B cell (primary cell): ENCODE measurements at places on chromosomes 11 and 22.

GRCh38 chr11:4211991-4212390 is 117.4 kb downstream of the RRM1 start:
- DNase-seq, result no peak

DNA sequence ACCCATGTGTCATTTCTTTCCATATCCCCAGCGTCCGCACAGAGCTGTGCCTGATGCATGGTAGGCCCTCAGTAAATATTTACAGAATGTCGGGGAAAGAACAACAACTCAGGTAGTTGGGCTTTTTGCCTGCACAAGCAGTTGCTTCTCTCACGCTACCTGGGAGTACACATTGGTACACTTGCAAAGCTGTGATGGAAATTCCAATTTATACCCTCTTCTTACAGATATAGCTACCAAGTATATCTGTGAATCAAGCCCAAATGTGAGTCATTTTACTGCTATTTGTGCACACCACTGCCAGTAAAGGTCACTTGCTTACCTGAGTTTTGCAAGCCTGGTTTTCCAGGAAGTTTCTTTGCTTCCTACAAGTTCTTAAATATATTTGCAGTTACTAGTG is 333.0 kb upstream of the NARS2 start:
- no peak for DNase-seq

DNA sequence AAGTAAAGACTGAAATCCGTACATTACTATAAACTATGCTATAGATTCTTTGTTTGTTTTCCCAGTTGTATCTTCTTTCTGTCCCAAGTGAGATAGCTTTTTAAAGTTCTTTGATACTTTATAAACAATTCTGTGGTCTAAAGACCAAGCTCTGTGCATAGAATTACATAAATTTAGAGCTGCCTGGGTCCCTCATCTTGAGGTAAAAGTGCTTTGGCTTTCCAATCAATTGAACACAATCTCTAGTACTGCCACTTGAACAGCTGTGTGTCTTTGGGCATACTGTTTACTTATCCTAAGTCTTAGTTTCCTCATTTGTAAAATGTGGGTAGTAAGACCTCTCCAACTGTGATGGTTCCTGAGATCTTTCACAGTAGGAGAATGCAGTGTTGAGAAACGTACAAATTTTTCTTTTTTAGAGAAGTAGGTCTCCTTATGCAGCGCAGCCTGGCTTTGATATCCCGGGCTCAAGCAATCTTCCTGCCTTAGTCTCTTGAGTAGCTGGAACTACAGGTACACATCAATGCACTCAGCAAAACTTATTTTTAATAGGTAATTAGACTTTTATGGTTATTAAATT is 2.5 kb upstream of the EED start:
- no peak for DNase-seq

DNA sequence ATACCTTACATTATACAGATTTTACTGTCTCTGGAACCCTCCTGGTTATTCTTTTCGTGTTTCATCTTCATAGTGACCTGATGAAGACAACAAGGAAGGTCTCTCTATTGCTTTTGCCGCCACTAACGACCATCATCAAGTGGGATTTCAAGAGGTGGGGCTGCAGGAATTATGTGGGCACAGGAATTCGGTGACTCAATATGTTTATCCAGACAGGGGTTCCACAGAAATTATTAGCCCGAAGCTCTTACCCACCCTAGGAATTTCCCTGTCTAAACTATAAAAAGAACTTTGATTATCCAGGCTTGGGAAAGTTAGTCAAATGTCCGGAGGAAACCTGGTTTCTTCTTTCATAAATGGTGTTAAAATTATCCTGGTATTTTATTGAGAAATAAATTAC is 566.8 kb upstream of the TENM4 start:
- DNase-seq, result no peak

- no peak for DNase-seq
Observed at GRCh38 chr11:69599502-69599901, 41.5 kb upstream of the CCND1 start.

DNA sequence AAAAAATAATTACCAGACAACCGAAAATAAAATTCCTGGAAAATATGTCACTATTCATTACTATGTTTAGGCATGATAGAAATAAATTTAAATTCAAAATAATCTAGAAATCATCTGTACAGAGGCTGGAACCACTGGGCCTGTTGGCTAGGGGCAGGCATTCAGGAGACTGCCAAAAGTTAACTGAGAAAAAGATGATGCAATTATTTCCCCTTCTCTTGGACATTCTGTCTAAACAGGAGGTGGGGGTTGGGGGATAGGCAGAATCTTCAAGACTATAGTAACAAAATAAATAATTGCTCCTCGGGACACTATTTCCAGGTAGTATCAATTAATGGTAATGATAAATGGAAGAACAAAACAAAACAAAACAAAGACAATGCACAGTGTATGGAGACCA is 14.1 kb downstream of the BTBD10 start:
- DNase-seq, result no peak

DNA sequence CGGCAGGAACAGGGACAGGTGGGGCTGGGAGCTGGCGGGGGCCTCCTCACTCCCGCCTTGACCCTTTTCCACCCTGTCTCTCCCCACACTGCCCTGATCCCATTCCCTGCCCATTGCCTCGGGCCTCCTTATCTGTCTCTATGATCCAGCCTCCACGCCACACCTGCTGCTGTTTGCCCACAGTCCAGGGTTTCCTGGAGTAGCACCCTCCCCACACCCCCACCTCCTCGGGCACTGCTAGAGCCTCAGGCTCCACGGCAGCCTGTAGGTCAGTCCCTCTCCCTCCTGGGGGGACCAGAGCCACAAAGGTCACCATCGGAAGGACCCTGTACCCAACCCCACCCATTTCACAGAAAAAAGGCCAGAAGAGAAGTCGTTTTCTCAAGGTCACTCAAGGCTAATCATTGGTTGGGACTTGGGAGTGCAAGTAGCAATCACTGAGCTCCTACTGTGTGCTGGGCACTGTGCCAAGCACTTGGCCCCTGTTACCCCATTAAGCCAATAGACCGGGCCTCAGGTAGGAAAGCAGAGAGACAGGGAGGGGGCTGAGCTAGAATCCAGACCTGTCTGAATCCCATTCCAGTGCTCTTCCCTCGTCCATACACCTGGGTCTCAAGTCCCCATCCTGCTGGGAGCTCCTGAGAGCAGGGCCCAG is 71.8 kb downstream of the PDE2A start:
- DNase-seq, result no peak

DNA sequence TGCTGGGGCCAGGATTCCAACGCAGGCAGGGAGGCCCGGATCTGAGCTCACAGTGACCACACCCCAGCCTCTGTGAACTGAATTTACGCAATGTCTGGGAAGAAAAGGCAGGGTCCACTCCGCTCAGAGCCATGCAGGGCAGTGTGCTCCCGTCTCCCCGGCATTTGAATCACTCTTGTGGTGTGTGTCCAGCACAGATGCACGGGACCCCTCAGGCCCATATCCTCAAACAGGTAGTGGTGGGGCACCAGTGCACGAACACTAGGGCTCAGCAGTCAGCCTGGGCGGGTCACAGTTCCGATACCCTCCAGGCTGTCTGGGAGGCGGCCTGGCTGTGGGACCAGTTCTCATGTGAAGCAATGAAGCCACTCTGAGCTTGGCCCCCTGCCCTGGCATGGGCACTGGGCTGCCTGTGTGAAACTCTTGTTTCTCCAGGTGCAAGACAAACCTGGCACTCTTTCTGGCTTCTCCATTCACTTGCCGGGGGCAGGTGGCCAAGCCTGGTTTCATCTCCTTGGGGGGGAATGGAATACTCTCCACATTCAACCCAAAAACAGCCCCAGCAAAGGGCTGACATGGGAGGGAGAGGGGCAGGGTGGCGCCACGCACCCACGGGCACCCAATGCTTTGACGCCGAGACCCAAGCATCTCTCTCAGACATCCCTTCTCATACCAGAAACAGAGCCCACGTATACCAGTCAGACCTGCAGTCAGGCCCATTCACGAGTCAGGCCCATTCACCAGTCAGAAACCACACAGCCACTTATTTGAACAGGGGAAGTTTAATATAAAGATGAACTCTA is 14.3 kb downstream of the DHCR7 start:
- DNase-seq, result no peak

DNA sequence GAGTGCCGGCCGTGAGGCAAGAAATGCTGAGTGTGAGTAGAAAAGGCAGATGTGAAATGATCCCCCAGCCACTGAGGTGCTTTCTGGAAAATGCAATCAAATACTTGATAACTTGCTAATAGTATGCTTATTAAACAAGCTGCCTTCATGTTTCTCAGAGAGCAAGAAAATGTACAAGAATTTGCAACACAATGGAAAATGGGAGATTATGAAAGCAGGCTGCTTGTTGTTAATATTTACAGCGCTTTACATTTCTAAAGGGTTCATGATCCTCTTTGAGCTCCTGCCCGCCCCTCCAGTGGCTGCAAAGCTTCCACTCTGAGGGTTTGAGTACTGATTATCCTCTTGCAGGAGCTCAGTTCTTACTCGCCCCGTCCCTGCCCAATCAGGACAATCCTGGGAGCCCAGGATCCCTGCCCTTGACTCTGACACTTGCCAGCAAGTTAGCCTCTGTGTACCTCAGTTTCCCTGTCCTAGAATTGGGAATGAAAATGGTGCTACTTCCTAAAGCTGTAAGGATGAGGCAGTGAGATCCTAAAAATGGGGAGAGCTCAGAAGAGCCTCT is 645.1 kb downstream of the TBC1D22A start:
- DNase-seq, result no peak

DNA sequence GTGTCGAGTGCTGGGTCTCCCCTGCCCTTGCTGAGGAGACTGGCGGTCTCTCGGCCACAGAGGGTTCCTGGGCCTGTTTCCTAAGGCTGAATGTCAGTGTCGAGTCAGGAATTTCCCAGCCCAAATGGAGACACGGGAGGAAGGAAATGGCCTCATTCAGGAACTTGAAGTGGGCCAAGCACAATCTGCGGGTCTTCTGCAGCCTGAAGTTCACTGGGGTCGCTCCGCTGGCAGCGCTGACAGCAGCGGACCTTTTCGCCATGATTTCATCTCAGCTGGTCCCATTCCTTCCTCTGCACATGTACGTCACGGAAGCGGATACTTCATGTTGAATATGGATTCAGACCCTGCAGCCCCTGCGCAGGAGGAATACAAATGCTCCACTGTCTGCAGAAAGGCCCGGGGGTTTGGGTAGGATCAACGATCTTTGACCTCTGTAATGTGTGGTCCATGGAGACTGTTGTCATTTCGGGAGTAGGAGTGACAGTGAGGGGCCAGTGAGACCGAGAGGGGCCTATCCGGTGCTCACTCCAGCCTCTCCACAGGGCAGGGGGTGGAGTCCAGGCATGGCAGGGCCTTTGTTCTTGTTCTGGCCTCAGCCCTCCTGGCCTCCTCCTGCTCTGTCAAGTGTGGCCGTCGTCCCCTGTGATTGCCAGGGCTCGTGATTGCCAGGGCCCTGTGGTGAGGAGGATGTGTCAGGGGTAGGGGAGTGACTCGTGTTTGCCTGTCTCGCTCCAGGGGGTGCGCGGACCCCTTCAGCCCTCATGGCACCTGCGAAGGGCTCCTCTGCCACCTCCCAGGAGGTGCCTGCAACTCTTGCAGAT is 402.3 kb downstream of the TBC1D22A start:
- no peak for DNase-seq

- peak; percentile 59 for DNase-seq
Observed at GRCh38 chr11:43852057-43852636, 28.5 kb upstream of the ALKBH3 start.

- DNase-seq, result no peak
Observed at GRCh38 chr11:69963533-69964246, 114.4 kb upstream of the ANO1 start.

DNA sequence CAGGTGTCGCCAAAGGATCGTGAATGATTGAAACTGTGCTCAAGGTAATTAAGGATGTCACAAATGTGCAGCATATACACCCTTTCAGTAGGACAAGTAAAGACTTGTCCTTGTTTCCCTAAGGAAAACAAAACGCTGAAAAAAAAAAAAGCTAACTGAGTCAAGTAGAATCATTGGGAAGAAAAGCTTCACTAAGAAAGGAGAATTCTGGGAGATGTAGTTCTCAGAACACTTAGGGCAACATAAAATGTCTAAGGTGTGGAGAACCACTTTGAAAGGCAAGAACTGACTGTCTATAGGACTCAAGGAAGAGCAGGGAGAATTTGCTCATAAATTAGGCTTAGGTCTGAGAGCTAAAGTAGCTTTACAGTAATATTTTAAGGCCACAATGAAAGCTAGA is 2.9 kb upstream of the OR5T1 start:
- no peak for DNase-seq

DNA sequence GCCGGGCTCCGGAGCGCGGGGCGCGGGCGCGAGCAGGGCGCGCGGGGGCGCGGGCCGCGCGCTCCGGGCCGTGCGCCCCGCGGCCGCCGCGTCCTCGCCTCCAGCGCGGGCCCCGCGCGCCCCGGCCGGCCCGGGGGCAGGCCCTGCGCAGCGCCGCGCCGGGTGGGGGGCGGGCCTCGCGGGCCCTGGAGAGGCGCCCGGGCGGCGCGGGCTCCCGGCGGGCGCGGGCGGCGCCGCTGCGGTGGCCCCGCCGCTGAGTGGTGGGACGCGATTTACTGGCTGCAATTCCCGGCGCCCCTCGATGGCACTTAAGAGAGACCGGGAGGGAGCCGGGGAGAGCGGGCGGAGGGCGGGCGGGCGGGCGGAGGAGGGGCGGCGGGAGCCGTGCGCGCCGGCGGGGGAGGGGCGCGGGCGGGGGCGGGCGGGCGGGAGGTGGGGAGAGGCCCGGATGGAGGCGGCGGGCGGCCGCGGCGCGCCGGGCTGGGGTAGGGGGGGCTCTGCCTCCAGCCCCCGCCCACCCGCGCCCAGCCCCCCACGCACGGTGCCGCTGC is 73.2 kb upstream of the TCF20 start:
- no peak for DNase-seq

- no peak for DNase-seq
Observed at GRCh38 chr22:37808294-37808657, 542 bp downstream of the GCAT start.

GRCh38 chr22:49024775-49025440 is 802.8 kb downstream of the BRD1 start:
- no peak for DNase-seq

- no peak for DNase-seq
Observed at GRCh38 chr22:23031786-23032185, 38.5 kb upstream of the GNAZ start.

- DNase-seq, result no peak
Observed at GRCh38 chr22:48154943-48155240, 1392.4 kb downstream of the TBC1D22A start.

DNA sequence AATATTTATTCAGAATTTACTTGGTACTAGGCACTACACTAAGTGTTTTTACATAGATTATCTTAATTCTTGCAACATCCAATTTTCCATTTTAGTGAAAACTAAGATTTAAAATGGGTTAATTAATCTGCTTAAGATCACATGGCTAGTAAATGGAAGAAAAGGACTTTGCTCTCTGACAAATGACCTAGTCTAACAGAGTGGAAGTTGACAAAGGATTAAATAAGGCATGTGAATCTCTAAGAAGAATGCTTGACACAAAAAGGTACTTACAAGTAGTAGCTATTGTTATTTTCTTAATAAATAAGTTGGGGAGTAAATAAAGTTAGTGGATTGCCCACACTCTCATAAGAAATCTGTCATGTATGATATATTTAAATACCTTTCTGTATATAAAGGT is 584.8 kb downstream of the DLG2 start:
- DNase-seq, result no peak

GRCh38 chr11:111494040-111494439 is 18.1 kb downstream of the BTG4 start:
- DNase-seq, result no peak
